H9 (cell line): ENCODE measurements at places on chromosomes 6 and 20. TPM values are rescaled to one million over a fixed set of nuclear protein-coding genes. Genes with fewer than 3 reads are reported as not detected.
A peak's percentile ranks its signal among the peaks of the same experiment; 100 is the strongest.

ZBTB12 gene
- 31.0 and 32.7 TPM in 2 replicates for total RNA-seq

- no peak for DNase-seq
These were observed 71.9 kb downstream of the TBC1D7 start for GRCh38 chr6:13256266-13257001.

DNA sequence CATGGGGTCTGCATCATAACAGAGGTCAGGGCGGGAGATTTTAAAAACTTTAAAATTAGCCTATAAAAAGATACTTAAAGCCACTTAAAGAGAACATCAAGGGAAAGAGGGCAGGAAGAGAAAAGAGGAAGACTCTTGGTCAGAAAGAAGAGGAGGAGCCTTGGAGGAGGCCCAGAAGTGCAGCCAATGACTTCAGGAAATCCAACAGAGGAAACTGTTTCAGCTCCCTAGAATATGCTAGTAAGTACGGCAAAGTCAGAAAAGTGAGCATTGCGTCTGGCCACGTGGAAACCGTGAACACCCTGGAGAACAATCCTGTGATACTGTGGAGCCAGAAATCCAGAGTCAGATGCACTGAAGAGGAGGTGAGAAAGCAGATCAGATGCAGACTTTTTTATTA lies 22.5 kb upstream of the NHSL1 start:
- DNase-seq = no peak

PKHD1 gene
- 0.07 and 0.09 TPM in 2 replicates for total RNA-seq

GRCh38 chr6:88116276-88116675 lies 49.9 kb downstream of the CNR1 start:
- no peak for DNase-seq

DNA sequence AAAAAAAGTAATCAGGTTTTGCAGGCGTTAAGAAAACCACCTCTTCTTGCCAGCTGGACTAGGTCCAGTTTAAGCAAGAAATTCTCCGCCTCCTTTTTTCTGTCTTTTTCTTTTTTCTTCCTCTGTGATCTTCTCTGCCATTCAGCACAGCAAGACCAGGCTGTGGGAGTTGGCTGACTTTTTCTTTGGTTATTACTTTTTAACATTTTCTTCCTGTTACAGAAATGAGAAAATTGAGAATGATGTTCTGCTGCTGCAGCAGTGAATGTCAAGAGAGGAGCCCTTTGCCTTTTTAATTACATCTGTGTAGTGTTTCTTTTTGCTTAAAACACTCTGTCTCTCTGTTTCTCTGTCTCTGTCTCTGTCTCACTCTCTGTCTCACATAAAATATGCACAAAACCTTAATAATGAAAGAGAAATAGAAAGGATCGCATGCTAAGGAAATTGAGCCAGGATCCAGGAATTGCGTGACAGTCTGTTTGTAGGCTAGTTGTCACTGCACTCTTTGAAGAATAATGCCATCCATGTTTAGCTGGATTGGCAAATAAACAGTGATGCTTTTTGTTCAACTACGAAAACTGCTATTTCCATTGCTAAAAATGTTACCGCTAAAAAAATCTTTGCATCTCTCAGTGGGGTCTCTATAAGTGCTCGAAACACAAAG lies 103.2 kb upstream of the SUPT3H start:
- DNase-seq = no peak

GRCh38 chr6:31711233-31711632 lies 3.9 kb upstream of the LY6G6D start:
- no peak for DNase-seq

PDE10A gene
- total RNA-seq = 0.31 and 0.44 TPM in 2 replicates

MOG gene
- total RNA-seq = 0.55 and 0.83 TPM in 2 replicates

DNA sequence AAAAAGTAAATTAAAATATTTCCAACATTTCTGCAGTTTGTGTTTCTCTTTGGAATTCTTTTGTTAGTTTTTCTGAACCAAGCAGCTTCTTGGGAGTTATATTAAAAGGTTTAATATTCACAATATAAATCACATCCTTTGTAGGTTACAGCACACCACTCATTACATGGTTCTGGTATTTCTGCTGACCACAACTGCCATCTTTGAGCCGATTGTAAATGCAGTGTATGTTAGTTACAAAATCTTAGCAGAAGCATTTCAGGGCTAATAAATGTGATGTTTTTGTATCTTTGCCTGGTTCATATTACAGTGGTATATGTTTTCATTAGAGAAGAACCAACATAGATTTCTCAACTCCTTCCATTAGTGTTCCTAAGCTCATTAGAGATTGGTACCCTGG lies 19.1 kb upstream of the TSHZ2 start:
- DNase-seq = no peak

- no peak for DNase-seq
These were observed 27.4 kb downstream of the SLX4IP start for GRCh38 chr20:10462516-10462915.

LY6G6D gene
- total RNA-seq = not detected in 2 replicates

PKIB gene
- total RNA-seq = 44.7 and 46.5 TPM in 2 replicates

KHDRBS2 gene
- total RNA-seq = 2.7 and 3.0 TPM in 2 replicates

- DNase-seq = no peak
These were observed 519.1 kb upstream of the AGPAT4 start for GRCh38 chr6:161792851-161793493.

WFDC5 gene
- not detected in 2 replicates for total RNA-seq

- DNase-seq = no peak
These were observed 14.5 kb downstream of the NPEPL1 start for GRCh38 chr20:58706975-58707681.

ADGRF5 gene
- not detected in 2 replicates for total RNA-seq

GRCh38 chr6:24720131-24720603 lies 1.2 kb upstream of the C6orf62 start:
- DNase-seq = peak; percentile 30

DNA sequence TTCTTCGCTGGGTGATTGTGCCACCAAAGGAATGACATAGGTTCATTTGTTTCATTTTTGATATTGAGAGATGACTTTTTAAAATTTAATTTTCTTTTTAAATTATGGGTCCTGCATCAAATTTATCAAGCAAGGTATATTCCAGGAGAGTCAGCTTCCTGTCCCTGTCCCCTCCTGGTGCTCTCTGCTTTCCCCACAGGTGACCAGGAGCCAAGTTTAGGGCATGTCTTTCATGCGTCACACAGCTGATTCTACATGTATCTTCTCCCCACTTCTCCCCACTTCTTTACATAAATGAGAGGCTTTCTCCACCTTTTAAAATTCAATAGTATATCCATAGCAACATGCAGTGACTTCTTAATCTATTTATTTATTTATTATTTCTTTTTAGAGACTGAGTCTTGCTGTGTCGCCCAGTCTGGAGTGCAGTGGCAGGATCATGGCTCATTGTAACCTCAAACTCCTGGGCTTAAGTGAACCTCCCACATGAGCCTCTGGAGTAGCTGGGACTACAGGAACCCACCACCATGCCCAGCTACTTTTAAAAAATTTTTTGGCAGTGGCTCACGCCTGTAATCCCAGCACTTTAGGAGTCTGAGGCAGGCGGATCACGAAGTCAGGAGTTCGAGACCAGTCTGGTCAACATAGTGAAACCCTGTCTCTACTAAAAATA lies 30.0 kb downstream of the OSBPL2 start:
- no peak for DNase-seq

GRCh38 chr6:170542031-170542719 lies 10.9 kb downstream of the PSMB1 start:
- DNase-seq = no peak

GRCh38 chr6:95574811-95575210 lies 2.5 kb upstream of the MANEA start:
- no peak for DNase-seq
